COR-L47 (cell line): ENCODE measurements at places on chromosomes 1 and 21.

DNA sequence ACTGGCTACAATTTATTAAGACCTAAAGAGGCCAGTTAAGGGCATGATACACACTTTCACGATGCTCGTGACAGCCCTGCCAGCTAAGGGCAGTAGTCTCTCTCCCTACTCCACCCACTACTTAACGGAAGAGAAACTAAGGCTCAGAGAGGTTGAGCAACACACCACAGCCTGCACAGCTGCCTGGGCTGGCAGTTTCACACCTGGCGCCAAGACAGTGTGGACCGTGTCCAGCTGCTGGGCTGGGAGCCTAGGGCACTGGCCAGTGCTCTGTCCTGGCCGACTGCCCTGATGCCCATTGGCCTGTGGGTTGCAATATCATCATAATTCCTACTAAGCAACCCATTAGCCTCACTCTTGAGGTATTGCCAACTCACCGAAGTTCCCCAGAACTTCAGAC, 27.6 kb downstream of the TENT5C start:
- no peak for DNase-seq

- DNase-seq = no peak
Observed at GRCh38 chr1:117672756-117673155, 66.9 kb downstream of the TENT5C start.

GRCh38 chr1:23577056-23578004, 18.0 kb upstream of the ID3 start:
- no peak for DNase-seq

DNA sequence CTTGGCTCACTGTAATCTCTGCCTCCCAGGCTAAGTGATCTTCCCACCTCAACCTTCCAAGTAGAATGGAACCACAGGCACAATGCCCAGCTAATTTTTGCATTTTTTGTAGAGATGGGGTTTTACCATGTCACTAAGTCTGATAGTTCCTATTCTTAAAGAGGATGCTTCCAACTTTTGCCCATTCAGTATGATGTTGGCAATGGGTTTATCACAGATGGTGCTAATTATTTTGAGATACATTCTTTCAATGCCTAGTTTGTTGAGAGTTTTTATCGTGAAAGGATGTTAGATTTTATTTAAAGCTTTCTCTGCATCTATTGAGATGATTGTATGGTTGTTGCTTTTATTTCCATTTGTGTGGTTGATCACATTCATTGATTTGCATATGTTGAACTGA, 103.9 kb downstream of the SLC44A5 start:
- no peak for DNase-seq

DNA sequence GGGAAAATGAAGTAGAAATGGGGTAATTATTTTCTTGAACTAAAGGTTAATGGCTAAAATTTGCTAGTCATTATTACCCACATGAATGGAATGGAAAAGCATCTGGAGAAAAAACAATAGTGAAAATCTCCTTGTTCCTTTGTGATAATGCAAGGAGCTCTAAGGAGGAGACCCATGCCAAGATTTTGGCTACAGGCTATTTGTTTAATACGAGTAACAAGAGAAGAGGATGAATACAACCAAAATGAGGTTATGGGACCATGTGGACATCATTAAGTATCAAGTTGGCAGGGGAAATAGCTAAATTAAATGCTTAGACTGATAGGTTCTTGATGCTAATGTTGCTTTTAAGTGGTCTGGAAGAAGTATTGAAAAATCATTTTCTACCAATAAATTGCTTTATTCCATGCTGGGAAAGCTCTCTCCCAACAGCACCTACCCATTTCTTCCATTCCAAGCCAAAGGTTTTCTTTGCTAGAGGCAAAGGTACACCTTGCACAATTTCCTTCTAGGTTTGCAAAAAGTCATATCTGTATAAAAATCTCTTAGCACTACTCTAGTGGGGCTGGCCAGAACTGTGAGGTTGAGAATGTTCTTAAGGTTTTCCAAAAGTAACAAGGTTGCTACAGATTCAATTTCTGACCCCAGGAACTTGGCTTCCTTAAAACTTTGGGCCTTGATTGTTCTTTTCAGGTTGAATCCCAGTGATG, 100.2 kb downstream of the SMYD2 start:
- no peak for DNase-seq

DNA sequence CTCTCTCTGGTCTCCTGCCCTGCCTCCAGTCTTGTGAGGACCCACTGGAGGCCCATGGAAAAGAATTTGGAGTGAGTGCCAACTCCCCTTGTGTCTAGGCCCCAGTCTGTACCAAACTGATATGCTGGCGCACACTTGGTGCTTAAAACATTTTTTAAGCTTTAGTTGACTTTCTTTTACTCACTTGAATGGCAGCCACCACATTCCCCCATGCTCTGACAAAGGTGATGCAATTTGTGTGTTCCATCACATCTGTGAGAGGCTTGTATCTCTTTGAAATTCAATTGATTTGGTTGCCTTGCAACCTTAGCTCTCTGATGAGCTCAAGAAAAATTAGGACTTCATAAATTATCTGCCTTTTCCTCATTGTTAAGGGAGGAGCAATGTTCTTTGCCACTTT, 30.5 kb upstream of the WDTC1 start:
- no peak for DNase-seq

DNA sequence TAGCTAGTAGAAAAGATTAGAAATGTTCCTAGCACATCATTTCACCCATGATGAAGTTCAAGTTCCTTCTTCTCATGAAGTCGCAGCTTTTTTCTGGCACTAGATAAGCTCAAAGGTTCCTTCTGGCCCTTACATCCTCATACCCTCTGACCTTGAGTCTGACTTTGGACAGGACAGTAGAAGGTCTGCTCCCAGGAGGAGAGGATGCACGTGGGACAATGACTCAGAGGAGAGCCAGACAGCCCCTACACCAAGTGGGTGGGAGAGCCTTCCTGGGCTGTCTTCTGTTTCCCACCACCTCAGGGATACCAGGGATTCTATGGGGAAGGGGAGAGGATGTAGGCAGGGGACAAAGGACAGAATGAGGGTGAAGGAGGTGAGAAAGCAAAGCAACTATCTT, 86.0 kb downstream of the HHIPL2 start:
- DNase-seq = no peak

DNA sequence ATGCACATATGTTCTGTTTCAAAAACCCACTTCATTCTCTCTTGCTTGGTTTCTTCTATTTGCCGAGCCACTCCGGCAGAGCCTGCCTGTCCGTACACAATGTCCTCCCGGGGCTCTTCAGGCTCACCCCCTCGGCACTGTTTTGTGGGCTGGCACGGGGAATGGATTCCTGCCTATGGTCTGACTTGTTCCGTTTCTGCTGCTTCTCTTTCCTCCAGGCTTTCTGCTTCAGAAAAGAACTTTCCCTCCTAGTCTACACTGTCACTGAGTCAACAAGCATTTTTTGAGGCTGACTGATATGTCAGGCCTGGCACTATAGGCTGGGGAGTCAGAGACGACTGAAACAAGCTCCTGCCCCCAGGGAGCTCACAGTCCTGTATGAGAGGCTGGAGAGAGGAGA, 28.4 kb upstream of the SARS1 start:
- no peak for DNase-seq
